ENCODE measurements at places on chromosomes 6 and 20.

GRCh38 chr6:112010328-112010727 is 43.6 kb upstream of the CCN6 start:
- DNase-seq: no peak

- no peak for DNase-seq
These were observed 11.8 kb downstream of the TMEM14B start for GRCh38 chr6:10759312-10759839.

- no peak for DNase-seq
These were observed 78.7 kb downstream of the SGK1 start for GRCh38 chr6:134238960-134239795.

- peak; percentile 39 for DNase-seq
These were observed 146.4 kb downstream of the AKAP7 start for GRCh38 chr6:131281471-131282270.

DNA sequence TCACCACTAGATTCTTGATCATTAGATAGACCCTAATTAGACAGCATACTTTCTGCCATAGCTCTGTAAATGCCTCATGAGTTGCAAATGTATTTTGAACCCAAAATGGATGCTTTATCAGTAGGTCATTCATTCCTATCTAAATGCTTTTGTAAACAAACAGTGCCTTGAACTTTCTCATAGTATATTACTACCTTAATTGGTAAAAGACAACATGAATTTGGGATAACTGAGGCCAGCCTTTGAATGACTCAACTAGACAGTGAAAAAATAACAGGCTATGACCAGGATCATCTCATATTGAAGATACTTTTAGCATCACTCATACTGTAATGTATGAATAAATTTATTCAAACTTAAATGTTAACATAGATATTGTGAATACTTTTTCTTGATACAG is 37.0 kb upstream of the PRL start:
- DNase-seq: no peak

DNA sequence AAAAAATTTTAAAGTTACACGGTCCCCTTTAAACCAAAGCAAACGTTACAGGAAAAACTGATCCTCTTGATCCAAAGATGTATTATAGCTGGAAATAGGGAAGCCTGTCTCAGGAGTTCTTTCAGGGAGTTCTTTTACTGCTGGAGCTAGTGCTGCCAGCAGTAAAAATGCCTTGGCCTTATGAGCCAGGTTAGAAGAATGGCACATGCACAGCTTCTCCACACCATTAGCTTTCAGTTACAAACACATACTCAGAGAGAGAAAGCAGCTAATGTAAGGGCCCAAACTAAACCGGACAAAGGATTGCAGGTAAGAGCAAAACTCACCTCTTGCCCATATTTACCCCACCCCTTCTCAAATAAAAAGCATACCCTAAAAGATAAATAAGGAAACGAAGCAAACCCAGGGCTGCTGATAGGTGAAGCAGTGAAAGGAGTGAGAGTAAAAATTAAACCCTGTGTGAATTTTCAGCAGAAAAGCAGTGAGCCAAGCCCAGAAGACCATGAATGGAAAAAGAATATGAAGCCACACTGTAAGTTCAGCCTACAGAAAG is 19.0 kb downstream of the TBC1D20 start:
- DNase-seq: no peak

All from T-helper 9 cell (primary cell).